ENCODE measurements at places on chromosomes 12 and 14.

GRCh38 chr12:76866151-76866567, 12.7 kb downstream of the CSRP2 start:
- DNase-seq: no peak

- DNase-seq: no peak
Measured at GRCh38 chr12:111012918-111013317, 92.5 kb upstream of the MYL2 start.

DNA sequence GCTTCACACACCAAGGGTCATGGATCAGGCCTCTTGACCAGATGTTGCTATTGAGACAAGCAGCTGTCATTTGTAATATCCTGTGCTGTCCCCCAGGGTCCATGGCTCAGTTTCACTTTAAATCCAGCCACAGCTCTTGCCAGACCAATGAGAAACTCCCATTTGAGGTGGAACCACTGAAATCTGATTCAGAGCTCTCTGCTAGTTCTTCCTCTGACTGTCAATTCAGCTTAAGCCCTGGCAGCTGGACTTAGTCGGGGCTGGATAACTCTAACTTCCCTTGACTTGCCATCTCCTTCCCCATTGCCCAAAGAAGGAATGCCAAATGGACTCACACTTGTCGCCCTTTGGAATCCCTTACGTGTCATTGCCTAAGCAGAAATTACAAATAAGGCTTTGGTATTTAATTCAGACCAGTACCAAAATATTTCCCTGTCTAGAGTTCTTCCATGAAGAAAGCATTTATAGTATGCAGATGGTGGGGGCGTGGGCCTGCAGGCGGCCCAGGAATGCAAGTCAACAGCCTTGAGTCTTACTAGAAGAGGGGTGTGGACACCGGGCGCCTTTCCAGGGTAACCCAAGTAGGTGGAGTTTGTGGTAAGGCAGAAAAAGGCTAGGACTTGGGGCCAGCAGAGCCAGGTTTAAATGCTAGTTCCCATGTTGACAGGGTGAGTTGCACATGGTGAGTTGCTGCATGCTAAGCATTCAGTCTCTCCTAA, 96.9 kb upstream of the TMPO start:
- no peak for DNase-seq

DNA sequence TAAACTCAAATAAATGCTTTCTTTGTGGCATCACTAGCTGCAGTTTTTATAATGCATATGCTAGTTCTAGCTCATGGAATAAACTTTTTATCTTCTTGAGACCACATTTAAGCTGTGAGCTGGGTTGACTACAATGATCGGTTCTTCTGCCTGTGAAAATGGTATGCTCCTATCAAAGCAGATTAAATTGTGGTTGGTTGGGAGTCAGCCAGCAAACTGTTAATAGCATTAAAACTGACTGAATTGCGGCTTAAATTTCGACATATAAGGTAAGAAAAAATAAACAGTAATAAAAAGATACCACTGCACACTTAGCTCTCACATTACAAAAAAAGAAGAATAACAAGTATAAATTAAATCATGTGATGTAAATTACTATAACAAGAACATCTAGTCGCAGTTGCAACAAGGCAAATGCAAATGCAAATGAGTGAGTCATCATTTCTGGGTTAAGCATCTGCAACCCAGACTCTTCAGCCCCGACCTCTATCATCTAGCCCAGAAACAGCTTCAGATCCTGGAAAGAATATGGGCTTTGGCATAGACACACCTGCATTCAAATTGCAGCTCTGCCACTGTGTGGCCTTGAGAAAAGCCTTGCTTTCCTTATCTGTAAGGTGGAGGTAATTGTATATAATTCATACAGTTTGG, 19.8 kb upstream of the DHRS7 start:
- no peak for DNase-seq

DNA sequence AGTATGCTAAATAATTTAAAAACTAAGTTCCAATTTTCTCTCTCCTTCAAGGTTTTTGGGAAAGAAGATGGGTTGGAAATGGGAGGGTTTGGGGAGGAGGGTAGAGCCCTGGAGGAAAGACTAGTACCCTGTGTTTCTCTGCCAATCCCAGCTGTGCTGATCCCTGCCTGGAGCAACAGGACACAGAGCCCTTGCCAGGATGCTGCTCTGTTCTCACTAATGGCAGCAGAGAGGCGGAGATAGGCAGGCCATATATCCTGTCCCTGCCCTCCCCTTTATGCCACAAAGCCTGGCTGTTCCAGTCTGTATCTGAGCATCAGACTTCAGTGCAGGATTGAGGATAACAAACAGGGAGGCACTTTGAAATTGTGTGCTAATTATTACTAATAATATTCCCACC, 99.0 kb downstream of the C12orf75 start:
- DNase-seq: no peak

- DNase-seq: no peak
Measured at GRCh38 chr12:6228535-6229223, 28.5 kb downstream of the CD9 start.

DNA sequence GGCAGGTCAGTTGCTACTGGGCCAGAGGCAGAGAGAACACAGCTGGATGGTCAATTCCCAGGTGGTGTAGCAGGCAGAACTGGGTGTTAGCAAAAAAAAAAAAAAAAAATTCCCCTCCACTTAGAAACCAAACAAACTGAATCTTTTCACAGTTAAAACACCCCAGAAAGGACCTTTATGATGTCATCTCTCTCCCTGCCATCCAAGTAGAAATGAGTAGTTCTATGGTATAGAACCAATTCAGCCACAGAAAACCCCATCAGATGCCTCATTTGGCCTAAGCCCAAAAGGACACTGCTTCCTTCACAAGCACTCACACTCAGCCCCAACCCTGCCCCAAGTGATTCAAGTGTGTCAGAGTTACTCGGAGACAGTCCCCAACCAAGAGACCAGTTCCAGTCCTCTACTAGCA, 230.8 kb downstream of the DPF3 start:
- no peak for DNase-seq

DNA sequence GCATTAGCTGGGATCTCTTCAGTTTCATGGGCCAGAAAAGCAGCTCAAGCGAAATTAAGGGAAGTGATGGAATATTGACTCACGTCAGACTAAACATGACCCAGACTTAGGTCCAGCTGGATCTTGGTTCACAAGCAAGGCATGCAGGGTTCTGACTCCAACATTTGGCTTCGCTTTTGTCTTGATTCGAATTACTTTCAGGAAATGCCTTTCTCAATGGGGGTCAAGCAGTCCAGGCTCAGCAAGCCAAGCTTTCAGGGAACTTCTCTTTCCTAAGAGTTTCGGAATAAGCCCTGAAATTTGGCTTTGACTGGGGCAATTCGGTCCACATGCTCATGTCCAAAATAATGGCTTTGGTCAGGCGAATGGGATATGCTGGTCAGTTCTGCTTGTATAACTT, 678.7 kb upstream of the TMEM132C start:
- DNase-seq: no peak

GRCh38 chr14:93040982-93041381, 74.7 kb downstream of the ITPK1 start:
- DNase-seq: no peak

- DNase-seq: no peak
Measured at GRCh38 chr12:65821336-65821735, 2.9 kb upstream of the HMGA2 start.

GRCh38 chr12:51365276-51365675, 18.8 kb upstream of the CELA1 start:
- no peak for DNase-seq

- no peak for DNase-seq
Measured at GRCh38 chr14:54783660-54784015, 119.0 kb downstream of the GCH1 start.

GRCh38 chr14:95318399-95319311, 1.1 kb downstream of the CLMN start:
- no peak for DNase-seq

- DNase-seq: no peak
Measured at GRCh38 chr14:56664811-56665421, 85.3 kb downstream of the TMEM260 start.

DNA sequence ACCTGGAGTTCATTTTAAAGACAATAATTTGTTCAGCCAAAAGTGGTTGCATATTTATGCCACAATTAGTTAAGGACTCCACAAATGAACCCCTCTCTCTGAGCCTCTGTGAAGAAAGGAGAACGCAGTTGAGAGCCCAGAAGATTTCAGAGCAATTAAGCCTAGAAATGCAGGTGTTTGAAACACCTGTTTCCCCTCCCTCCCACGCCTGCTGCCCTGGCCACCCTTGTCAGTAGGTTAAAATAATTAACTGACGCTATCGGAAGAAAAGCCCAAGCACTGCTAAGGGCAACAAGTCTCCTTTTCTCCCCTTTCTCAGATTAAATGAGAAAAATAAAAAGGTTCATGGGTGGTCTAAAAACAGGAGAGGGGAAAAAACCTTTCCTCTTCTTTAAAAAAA, 99.2 kb downstream of the PPM1A start:
- no peak for DNase-seq

DNA sequence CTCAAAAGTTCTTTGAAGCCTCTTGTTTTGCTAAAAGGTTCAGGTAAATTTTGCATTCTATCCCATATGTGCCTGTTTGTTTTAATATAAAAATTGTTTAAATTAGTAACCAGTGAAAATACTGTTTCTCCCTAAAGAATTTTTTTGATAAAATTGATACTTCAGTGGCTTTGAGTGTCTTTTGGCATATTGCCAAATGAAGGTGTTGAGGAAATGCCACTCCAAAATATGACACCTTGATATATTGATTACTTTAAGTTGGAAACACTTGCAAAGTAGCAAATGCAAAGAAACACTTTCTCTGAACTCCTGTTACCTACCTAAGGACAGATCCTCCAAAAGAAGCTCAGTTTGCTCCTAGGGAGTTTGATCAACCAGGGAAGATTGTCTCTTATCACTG, 8.4 kb downstream of the STYX start:
- no peak for DNase-seq

- DNase-seq: no peak
Measured at GRCh38 chr12:132881818-132882217, 5.6 kb downstream of the CHFR start.

DNA sequence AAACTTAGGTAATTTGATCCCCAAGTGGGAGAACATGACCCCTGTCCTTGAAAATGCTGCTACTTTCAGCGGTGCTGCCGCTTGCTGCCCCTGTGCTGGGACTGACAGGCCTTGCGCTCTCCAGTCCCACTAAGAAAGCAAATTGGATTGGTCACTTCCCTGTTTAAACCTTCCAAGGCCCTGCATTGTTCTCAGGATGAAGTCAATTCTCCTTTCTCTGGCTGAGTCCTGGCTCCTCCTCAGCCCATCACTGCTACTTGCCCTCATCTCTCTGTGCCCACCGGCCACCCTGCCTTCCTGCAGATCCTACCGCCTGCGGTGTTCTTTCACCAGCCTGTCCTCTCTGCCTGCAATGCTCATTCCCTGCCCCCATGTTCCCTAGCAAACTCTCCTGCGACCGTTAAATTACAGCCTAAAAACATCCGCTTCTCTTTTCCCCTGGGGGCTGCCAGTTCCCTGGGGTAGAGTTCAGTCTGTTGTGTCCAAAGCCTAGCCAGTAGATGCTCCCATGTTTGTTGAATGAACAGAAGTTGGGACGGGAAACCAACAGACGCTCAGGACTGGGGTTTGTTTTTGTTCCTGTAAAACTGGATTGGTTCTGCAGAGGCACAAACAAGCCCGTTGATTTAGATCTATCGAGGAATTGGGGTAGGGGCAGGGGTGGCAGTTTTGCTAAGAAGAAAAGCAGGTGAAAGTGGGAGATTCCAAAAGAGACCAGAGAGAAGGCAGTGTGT, 127.3 kb upstream of the HIF1A start:
- no peak for DNase-seq

DNA sequence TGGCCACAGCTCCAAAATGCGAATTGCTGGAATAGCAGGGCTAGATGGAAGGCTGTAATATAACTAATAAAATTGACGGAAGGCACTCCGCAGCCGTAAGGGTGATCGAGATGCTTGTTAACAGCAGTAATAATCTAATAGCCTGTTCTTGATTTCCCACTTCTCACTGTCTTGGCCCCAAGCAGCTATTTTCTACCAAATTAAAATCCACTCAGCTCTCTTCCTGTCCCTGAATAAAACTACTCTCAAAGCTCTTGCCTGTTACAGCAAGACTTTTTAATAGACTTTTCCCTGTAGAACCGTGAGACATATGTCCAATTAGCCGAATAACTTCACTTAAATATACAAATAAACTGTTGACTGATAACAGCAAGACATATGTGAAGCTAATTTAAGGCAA, 38.0 kb downstream of the ADCK1 start:
- no peak for DNase-seq

- no peak for DNase-seq
Measured at GRCh38 chr14:18660585-18660922, 59.6 kb downstream of the OR11H12 start.

GRCh38 chr14:53156238-53156637, 3.1 kb upstream of the DDHD1 start:
- DNase-seq: no peak

- no peak for DNase-seq
Measured at GRCh38 chr14:101473045-101473729, 88.1 kb upstream of the DIO3 start.

DNA sequence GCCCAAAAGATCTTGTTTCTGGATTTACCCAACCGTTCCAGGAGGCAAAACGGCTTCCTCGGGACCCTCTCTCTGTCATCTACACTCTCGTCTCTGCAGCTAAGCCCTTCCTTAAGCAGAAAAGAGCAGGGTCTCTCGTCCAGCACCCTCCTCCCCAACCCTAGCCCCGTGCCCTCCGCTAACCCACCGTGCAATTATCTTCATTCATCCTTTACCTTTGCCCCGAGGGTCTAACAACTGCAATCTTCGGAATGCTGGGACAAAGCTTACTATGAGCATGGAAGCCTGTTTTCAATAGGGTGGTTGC, 276 bp upstream of the BMAL2 start:
- no peak for DNase-seq

DNA sequence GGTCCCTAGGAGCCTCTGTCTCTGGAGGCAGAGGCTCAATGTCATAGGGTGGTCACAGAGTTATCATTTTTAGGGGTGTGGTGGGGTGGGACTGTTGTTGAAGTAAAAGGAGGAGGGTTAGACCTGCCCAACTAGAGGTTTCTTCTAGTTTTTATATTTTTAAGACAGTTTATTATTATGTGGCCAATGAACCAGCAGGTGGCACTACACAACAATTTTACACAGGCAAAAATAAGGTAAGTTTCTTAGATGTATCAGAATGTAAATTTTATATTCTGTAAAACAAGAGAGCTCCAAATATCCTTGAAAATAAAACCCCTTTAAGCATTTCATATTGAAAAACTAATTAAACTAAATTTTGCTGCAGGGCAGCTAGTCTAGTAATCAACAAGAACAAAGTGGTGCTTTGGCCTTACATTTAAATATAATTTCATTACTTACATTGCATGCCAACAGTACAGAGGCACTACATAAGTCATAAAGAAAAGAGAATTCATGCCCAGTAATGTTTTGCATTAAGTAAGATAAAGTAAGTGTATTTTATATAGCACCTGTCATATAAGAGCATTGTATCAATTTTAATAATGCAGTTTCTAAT, 22.2 kb upstream of the OVCH1 start:
- no peak for DNase-seq
